ENCODE measurements at places on chromosomes 3 and 15.

DNA sequence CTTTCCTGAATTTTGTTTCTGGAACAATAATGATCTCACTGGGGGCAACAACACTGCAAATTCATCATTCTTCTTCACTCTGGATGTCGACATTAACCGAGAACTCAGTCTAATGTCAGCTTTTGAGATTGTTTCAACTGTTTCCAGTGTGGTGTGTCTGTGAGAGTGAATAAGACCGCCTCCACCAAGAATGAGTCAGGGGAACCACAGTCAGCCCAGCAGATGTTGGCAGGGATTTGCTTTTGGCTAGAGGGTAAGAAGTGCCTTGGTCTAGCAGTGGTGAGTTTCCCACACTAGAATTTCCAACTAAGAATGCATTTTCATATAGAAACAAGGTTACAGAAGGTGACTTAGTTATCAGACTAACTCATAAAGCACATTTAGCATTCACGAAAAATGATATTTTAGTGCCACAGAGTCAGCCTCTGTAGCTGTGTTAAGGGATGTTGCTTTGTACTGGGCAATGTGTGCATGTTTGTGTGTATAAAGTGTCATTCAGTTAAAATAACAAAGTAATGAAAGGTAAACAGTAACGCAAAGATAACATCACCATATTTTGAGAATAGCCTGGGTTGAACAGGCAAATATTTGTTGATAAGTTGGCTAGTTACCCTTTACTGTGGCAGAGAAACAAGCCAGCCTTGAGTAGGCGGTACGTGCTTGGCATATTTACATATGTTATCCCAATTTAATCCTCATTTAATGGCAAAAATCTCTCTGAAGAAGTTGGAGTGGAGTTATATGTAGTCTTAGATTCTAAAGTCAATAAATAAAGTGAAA lies 33.8 kb downstream of the DRD3 start:
- DNase-seq = no peak

DNA sequence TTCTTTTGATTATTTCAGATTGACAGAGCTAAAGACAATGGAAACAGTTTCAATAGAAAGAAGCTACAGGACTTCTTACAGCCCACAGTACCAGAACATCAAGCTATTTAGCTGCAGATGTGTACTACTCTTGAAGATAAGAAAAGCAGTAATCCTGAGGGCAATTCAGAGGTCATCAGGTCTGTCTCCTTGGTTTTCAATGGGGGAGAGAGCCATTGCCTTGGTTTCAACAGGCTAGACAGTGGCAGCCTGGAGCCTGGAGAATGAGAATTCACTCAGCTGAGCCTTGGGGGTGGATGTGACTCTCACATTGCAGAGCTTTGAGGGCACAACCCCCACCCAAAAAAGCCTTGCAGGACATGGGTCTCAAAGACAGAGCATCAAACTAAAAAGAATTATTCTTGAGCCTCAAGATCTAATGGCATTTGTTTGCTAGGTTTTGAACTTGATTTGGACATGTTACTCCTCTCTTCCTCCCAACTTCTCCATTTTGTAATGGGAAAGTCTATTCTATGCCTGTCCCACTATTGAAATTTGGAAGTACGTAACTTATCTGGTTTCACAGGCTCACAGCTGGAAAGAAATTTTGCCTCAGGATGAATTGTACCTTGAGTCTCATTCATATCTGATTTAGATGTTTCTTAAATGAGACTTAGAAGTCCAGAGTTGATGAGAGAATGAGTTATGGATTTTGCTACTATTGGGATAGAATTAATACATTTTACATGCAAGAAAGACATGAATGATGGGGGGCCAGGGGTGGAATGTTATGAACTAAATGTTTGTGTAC lies 36.9 kb downstream of the PLSCR1 start:
- DNase-seq = no peak

DNA sequence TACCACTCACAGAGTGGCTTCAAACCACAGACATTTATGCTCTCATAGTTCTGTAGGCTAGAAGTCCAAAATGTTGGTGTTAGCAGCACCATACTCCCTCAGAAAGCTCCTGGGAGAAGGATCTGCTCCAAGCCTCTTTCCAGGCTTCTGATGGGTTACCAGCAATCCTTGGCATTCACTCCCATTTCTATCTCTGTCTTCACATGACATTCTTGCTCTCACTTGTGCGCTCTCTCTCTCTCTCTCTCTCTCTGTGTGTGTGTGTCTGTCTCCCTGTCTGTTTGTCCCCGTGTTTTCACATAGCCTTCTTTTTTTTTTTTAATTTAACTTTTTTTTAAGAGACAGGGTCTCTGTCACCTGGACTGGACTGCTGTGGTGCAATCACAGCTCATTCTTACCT lies 26.3 kb downstream of the CDAN1 start:
- no peak for DNase-seq

- peak; percentile 65 for DNase-seq
Measured at GRCh38 chr15:39581793-39582285, 960 bp downstream of the THBS1 start.

- DNase-seq = peak; percentile 89
Measured at GRCh38 chr15:75455424-75455981, 4.0 kb upstream of the SIN3A start.

GRCh38 chr15:91924837-91925495 lies 71.5 kb downstream of the SLCO3A1 start:
- DNase-seq = no peak

GRCh38 chr3:167830007-167830406 lies 94.5 kb downstream of the SERPINI1 start:
- DNase-seq = no peak

DNA sequence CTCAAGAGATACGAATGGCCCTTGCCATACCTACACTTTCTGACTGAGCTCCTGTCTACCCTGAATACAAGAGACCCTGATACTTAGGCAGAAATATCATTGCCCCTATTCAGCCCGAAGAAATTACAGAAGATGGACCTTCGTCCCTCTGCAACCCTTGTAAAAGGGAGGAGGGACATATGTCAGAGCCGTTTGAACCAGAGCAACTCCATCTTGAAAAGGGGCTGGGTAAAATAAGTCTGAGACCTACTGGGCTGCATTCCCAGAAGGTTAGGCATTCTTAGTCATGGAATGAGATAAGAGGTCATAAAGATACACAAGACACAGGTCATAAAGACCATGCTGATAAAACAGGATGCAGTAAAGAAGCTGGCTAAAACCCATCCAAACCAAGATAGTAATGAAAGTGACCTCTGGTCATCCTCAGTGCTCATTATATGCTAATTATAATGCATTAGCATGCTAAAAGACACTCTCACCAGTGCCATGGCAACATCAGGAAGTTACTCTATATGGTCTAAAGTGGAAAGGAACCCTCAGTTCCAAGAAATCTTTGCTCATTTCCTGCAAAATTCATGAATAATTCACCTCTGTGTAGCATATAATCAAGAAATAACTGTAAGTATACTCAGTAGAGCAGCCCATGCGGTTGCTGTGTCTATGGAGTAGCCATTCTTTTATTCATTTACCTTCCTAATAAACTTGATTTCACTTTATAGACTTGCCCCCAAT lies 49.7 kb upstream of the GPD1L start:
- no peak for DNase-seq

DNA sequence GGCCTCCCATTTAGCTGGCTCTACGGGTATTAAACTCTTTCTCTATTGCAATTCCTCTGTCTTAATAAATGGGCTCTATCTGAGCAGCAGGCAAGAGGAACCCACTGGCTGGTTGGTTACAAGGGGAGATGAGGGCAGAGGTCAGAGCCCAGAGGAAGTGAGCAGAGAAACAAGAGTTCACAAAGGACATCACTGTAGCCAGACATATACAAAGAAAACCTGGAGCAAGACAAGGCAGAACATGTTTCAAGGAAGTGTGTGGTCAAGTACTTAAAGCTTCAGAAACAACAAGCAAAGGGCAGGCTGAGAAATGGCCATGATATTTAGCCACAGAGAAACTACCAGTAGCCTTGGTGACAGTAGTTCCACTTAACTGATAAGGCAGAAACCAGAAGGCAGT lies 24.3 kb downstream of the SUSD5 start:
- DNase-seq = no peak

- no peak for DNase-seq
Measured at GRCh38 chr3:44952689-44953088, 23.3 kb downstream of the ZDHHC3 start.

DNA sequence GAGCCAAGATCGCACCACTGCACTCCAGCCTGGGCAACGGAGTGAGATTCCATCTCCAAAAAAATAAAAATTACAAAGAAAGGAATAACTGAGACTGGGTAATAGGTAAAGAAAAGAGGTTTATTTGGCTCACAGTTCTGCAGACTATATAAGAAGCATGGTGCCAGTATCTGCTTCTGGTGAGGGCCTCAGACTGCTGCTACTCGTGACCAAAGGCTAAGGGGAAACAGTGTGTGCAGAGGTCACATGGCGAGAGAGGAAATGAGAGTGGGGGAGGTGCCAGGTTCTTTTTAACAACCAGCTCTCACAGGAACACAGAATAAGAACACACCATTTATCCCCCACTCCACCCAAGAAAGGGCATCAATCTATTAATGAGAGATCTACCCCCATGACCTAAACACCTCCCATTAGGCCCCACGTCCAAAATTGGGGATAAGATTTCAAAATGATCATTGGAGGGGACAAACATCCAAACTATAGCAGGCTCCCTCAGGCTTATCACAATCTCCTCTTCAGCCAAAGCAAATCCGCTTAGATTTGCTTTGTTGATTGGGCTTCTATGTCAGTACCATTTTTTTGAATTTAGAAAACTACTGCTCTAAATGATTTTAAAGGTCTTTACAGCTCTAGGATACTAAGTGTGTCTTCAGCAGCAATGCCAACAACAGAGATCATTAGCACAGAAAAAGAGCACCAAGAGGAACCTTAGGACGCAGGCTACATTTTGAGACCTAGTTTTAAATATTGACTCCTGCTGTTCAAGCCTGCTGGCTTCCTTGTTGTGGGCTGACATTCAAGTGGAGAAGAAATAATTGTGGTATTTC lies 84.2 kb upstream of the TBL1XR1 start:
- no peak for DNase-seq

DNA sequence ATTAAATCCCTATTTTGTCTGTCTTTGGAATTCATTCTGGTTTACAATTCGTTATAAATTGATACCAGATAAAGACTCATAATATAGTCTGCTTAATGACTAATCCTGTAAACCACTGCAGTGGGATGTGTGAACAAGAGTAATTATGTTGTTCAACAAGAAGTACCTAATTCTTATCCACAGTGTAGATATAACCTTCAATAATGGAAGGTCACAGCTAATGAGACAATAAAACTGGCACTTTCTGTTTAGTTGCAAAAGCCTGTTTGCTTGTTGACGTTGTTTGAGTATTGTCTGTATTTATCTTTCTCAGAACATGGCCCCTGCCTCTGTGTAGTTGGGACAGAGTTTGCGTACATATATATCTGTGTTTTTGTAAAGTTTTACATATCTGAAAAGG lies 26.7 kb downstream of the PIAS1 start:
- no peak for DNase-seq

DNA sequence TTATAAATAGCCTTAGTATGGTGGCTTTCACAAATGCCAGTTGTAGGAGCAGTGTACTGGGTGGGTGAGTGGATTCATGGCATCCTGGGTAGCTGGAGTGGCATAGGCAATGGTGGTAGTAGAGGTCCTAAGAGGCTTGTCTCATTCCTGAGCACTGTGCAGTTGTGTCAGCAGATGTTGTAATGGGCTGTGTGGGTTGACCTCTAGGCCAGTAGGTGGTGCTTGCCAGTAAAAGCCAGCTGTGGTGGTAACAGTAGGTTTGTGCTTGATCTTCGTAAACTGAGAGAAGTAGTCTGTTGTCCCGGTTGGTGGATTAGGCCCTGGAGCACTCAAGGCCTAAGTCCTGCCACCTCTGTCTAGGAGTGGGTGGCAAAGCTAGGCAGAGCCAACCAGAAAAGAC lies 149.7 kb upstream of the SUCLG2 start:
- DNase-seq = no peak

DNA sequence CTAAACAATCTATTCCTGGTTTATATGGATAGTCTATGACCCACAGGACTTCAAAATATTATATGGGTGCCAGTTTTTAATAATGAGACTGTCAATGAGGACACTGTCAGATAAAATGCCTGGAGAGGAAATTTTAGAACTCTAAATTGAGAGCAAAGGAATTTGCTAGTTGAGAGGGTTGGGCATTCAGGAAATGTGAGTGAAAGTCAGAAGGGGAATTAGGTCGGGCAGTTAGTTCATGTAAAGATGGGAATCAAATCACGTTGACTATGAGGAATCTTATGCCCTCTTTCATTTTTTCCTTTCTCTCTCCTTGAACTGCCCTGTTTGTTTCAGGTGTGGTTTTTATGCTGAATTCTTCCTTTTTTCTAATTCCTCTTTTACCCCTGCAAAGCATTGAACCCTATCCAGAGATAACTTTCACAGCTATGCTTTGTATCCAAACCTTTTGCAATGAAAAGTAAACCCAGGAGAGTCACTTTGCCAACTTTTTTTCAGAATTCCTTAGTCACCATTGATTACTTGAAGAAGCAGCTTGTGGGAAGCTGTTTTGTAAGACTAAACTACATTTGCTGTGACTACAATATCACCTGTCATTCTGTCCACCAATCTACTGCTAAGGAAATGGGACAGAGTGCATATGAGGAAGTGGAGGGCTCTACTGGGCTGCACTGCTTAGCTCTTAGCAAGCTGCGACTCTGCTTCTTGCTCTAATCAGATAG lies 27.8 kb downstream of the CHP1 start:
- no peak for DNase-seq

GRCh38 chr3:94716326-94717018 lies 653.6 kb downstream of the NSUN3 start:
- DNase-seq = no peak

DNA sequence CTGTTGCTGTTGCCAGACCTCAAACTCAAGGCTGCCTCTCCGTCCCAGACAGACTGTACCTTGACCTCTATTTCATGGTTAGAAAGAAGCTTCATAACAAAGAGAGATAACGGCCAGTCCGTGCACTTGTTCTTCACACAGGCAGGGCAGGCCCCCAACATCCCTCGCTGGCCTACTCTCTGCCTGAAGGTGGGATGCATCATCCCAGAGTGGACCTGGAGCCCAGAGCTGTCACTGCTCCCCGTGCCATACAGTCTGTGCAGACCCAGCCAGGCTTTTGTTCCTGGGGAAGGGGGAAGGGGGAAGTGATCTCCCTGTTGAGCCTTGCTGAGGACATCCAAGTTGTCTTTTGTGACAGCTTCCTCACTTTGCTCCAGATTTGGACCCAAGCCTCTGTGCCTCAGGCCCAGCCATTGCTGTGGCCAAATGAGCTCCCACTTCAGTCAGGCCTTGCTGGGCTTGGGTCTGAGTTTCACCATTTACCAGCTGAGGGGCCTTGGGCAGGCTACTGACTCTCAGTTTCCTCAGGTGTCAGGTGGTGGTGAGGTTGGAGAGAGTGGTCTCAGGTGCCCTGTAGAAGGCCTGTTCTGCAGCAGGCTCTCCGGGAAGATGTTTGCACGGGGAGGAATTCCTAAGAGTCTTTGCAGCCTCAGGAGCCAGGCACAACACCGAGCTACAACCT lies 141.6 kb downstream of the DNAJB8 start:
- DNase-seq = peak; percentile 38
